ENCODE measurements at places on chromosomes 3 and 15. TPM values are rescaled to one million over a fixed set of nuclear protein-coding genes. Genes with fewer than 3 reads are reported as not detected.

DNA sequence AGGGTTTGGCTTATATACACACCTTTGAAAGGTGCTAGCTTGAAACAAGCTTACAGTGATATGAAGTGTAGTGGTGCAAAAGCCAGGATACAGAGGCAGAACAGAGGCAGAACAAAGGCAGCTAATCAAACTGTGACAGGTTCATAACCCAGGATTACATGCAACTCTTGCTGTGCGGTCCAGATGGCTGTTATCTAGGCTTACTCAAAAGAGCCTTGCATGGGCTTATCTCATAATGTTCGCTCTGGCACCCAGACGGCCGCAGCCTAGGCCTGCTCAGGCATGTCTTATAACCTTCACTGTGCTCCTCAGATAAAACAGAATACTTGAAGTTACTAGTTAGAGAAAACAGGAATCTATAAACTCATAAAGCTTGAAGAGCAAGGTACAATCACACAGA, 22.8 kb upstream of the NOX5 start:
- H3K36me3 ChIP-seq, result no peaks in the 10 kb centered on the region
- H3K4me3 ChIP-seq, result no peak overlapping the region
- H3K4me1 ChIP-seq, result no peaks in the 10 kb centered on the region
- H3K27ac ChIP-seq, result no peak overlapping the region

DNA sequence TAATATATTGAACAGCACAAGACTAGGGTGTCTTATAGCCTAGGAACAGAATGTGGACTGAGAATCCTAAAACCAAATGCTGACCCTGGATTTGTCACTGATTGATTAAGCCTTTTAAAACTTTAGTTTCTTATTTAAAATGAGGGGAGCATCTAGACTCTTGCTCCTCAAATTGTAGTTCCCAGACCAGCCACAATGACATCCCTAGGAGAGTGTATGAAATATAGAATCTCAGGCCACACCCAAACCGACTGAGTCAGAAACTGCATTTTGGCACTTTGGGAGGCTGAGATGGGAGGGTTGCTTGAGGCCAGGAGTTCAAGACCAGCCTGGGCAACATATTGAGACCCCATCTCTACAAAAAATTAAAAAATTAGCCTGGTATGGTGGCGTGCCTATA, 287.8 kb upstream of the UMPS start:
- no peak overlapping the region for H3K27ac ChIP-seq
- no peaks in the 10 kb centered on the region for H3K27me3 ChIP-seq
- no peaks in the 10 kb centered on the region for H3K36me3 ChIP-seq
- no peaks in the 10 kb centered on the region for H3K4me1 ChIP-seq
- H3K4me3 ChIP-seq, result no peak overlapping the region

GRCh38 chr3:131033480-131034080, 6.9 kb downstream of the NEK11 start:
- no peak overlapping the region for H3K27ac ChIP-seq
- H3K27me3 ChIP-seq, result no peaks in the 10 kb centered on the region
- no peak for DNase-seq

GRCh38 chr3:112375117-112375516, 42.2 kb downstream of the CD200 start:
- peaks cover 8% of the 10 kb centered on the region for H3K4me1 ChIP-seq
- no peak overlapping the region for H3K27ac ChIP-seq
- no peaks in the 10 kb centered on the region for H3K36me3 ChIP-seq
- H3K4me3 ChIP-seq, result no peak overlapping the region
- no peaks in the 10 kb centered on the region for H3K27me3 ChIP-seq
- no peak for DNase-seq

DNA sequence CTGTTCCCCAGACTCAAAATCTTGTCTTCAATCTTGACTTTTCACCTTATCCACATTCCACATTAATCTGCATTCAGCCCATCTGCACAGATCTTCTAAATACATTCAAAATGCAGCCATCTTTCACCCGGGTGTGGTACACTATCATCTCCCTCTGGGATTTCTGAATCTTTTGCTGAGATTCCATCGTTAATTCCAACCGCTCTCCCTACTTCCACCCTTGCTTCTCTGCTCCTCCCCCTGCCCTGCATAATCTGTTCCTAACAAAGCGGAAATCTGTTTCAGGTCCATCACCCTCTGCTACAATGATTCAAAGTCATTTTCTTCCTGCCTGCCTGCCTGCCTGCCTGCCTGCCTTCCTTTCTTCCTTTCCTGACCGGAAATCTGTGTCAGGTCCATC, 7.9 kb upstream of the GOLGA8B start:
- DNase-seq, result no peak
- H3K4me3 ChIP-seq, result no peak overlapping the region
- no peaks in the 10 kb centered on the region for H3K4me1 ChIP-seq
- H3K27ac ChIP-seq, result no peak overlapping the region
- H3K27me3 ChIP-seq, result no peaks in the 10 kb centered on the region

DNA sequence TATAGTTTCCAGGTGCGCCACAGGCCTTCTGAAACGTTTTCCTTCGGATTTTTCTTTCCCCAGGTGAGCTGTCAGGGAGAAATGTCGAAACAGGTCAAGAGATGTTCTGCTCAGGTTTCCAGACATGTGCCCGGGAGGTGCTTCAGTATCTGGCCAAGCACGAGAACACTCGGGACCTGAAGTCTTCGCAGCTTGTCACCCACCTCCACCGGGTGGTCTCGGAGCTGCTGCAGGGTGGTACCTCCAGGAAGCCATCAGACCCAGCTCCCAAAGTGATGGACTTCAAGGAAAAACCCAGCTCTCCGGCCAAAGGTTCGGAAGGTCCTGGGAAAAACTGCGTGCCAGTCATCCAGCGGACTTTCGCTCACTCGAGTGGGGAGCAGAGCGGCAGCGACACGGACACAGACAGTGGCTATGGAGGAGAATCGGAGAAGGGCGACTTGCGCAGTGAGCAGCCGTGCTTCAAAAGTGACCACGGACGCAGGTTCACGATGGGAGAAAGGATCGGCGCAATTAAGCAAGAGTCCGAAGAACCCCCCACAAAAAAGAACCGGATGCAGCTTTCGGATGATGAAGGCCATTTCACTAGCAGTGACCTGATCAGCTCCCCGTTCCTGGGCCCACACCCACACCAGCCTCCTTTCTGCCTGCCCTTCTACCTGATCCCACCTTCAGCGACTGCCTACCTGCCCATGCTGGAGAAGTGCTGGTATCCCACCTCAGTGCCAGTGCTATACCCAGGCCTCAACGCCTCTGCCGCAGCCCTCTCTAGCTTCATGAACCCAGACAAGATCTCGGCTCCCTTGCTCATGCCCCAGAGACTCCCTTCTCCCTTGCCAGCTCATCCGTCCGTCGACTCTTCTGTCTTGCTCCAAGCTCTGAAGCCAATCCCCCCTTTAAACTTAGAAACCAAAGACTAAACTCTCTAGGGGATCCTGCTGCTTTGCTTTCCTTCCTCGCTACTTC, 3.8 kb downstream of the BHLHE40 start:
- H3K36me3 ChIP-seq, result no peaks in the 10 kb centered on the region
- H3K4me3 ChIP-seq, result peak overlapping the region; percentile 89
- H3K27me3 ChIP-seq, result no peaks in the 10 kb centered on the region
- peak overlapping the region; percentile 98 for H3K27ac ChIP-seq
- H3K4me1 ChIP-seq, result no peaks in the 10 kb centered on the region
- DNase-seq, result no peak

DNA sequence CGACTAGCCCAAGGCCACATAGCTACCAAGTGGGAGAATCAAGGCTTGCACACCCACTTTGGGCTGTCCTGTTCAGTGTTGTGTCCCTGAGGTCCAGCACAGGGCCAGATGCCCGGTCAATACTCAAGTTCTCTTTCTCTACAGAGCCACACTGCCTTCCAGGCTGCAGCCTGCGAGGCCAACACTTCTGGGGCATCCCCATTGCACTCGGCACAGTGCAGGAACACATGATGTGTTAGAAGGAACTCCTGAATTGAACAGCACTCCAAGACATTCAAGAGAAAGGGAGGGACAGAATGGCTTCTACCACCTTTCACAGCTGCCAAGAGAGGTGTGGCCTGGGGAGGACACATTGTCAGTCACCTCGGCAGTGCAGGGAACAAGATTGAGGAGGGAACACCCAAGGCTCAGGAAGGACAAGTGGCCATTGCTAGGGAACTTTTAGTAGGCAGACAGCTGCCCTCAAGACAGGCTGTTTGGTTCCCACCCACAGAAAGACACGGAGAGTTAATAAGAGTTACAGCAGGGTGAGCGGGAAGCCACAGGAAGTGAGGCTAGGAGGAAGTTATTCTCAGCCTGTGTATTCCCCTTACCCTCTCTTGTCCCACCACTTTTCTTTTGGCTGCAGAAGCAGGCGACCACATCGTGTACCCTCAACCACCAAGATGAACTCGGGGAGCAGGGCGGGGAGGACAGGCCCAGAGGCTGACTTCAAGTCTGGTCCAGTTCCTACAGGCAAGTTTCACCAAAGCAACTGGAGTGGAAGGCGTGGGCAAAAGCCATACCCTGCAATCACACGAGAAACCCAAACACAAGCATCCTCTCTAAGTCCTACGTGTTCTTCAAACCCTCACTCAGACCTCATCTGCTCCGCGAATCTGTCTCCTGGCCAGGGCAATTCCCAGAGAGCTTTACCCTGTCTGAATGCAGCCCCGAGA, 69.4 kb downstream of the SRGAP3 start:
- H3K4me3 ChIP-seq, result no peak overlapping the region
- no peaks in the 10 kb centered on the region for H3K36me3 ChIP-seq
- no peaks in the 10 kb centered on the region for H3K4me1 ChIP-seq
- H3K27ac ChIP-seq, result no peak overlapping the region

DNA sequence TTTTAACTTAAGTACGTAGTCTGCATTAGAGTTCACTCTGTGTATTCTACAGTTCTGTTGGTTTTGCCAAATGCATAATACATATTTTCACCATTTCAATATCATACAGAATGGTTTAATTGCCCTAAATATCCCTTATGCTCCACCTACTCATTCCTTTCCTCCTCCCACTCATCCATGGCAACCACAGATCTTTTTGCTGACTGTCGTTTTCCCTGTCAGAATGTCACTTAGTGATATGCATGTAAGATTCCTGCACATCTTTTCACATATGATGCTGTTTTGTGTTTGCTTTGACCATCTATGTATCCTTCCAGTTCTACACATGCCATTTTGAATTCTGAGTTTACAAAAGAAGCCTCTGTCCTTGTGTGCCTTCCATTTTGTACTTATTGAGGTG, 36.7 kb downstream of the EPHA3 start:
- no peak for DNase-seq
- H3K27ac ChIP-seq, result no peak overlapping the region
- no peaks in the 10 kb centered on the region for H3K36me3 ChIP-seq
- no peaks in the 10 kb centered on the region for H3K27me3 ChIP-seq
- no peak overlapping the region for H3K4me3 ChIP-seq

DNA sequence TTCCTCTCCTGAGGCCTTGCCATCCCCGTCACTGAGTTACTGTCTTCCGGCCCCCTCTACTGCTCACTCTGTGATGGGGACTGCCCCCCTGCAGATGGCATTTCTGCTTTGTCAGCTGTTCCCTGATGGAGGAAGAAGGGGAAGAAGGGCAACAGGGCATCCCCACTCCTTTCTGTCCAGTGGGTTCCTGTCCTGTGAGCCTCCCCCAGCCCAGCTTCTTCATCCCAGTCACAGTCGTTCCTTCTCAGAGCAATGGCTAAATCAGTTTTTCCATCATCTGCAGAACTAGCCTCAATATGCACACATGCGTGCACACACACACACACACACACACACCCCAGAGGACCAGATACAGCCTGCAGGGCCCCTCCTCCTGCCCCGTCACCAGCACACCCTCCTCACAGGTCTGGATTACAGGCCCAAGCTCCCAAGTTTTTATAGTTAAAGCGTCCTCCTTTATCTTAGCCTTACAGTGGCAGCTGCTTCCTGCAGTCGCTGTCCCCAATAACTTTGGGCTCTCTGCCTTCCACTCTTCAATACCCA, 21.4 kb downstream of the ALDH1L1 start:
- H3K36me3 ChIP-seq, result no peaks in the 10 kb centered on the region
- no peak overlapping the region for H3K27ac ChIP-seq
- H3K4me1 ChIP-seq, result no peaks in the 10 kb centered on the region
- no peaks in the 10 kb centered on the region for H3K27me3 ChIP-seq
- no peak for DNase-seq

DNA sequence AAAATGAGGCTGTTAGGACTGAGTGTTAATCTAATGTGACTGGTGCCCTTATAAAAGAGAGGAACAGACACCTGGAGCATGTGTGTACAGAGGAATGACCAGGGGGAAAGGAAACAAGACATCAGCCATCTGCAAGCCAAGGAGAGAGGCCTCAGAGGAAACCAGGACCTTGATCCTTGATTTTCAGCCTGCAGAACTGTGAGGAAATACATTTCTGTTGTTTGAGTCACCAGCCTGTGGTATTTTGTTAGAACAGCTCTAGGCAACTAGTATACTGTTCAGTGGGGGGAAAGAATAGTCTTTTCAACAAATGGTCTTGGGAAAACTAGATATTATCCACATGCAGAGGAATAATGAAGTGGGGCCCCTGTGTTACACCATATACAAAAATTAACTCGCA, 80.6 kb downstream of the CCR1 start:
- H3K27me3 ChIP-seq, result no peaks in the 10 kb centered on the region
- no peak overlapping the region for H3K27ac ChIP-seq
- H3K4me1 ChIP-seq, result peaks cover 4% of the 10 kb centered on the region
- no peak for DNase-seq
- no peak overlapping the region for H3K4me3 ChIP-seq

- no peak overlapping the region for H3K4me3 ChIP-seq
- H3K4me1 ChIP-seq, result peaks cover 25% of the 10 kb centered on the region
- DNase-seq, result no peak
Measured at GRCh38 chr3:183182732-183183610, 20.4 kb upstream of the LAMP3 start.

GRCh38 chr3:15726881-15727280, 70.9 kb downstream of the ANKRD28 start:
- no peaks in the 10 kb centered on the region for H3K4me1 ChIP-seq
- no peak overlapping the region for H3K27ac ChIP-seq
- no peaks in the 10 kb centered on the region for H3K27me3 ChIP-seq
- no peak overlapping the region for H3K4me3 ChIP-seq

DNA sequence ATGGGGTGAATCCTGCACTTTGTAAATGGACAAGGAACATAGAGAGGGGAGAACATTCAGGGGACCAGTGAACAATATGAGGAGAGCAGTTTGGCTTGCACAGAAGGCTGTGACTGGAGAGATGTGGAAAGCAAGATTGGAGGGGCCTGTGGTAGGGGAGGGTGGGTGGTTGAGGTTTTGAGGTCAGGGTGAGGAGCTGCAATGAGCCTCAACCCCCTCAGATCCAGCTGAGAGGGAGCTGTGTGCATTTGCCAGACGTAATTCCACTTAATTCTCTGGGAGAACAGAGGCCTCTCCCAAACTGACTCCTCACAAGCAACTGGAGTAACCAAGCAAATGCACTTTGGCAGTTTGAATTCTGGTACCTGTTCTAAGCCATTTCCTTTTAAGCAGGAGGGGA, 253.1 kb upstream of the TRIM42 start:
- no peaks in the 10 kb centered on the region for H3K36me3 ChIP-seq
- H3K4me3 ChIP-seq, result no peak overlapping the region
- H3K27ac ChIP-seq, result no peak overlapping the region
- H3K4me1 ChIP-seq, result no peaks in the 10 kb centered on the region
- no peak for DNase-seq

CTXN2 gene
- not detected for total RNA-seq

CPNE9 gene
- total RNA-seq, result not detected

GOLGA8R gene
- total RNA-seq, result 6.7 TPM

HDDC3 gene
- total RNA-seq, result 22.5 TPM

FANCD2OS gene
- total RNA-seq, result not detected
